Endodermal cell (in vitro differentiated cells): ENCODE measurements at places on chromosomes 5 and 9. TPM values are rescaled to one million over a fixed set of nuclear protein-coding genes. Genes with fewer than 3 reads are reported as not detected.
A peak's percentile ranks its signal among the peaks of the same experiment; 100 is the strongest.

Gene NUP214
- total RNA-seq: 33.0 to 61.9 TPM (median 59.9 TPM) in 3 replicates

GRCh38 chr9:84271531-84271900 lies 69.0 kb downstream of the SLC28A3 start:
- peak; percentile 83 for DNase-seq

DNA sequence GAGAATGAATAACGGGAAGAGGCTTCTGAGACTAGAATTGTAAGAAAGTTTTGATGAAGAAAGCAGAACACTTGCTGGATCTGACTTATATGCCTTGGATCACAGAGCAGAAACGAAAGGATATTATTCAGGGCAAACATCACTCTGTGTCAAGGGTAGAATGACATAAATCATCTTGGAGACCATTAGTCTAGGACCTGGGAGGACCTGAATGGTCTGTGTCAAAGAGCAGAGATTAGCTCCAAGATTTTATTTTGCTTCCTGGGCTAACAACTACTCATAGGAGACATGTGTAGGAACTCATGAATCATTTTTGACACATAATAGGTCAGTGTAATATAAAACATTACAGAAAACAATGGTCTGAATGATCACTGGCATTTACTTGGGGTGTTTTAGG lies 417.9 kb downstream of the SLCO4C1 start:
- DNase-seq: no peak

DNA sequence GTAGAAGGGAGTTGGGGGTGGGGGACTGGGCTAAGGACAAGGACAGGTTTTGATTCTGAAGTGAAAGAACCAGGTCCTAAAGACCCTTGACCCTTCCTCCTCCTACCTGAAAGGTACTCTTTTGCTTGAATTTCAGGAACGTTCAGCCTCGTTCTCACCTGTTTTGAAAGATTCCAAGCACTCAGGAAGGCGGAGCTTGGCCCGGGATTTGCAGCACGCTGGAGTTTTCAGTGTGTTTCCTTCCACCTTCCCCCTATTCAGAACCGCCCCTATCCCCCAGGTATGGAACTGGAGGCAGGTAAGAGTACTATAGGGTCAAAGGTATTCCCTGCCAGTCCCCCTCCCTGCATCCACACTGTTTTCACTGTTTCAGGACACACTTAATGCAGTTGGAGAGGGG lies 7.1 kb downstream of the EGR1 start:
- peak; percentile 85 for DNase-seq

DNA sequence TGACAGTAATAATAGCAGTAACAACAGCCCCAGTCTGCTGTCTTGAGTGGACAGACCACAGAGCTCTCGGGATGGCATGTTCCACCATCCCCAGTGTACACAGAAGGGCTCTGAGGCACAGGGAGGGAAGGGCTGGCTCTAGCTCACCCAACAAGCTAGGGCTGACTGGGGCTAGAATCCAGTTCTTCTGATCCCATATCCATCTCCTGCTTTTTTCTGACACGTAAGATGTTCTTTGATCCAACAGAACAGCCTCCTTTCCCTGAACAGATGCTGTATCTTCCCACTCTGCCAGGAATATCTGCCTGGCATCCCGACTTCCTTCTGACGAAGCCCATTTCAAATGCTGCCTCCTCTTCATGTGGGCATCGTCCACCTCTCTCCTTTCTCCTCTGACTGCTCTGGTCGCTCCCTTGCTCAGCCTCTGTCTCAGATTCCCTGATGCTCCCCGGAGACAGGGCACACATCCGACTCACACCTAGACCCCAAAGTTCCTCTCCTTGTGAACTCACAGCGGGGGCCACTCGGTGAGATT lies 43.6 kb upstream of the CLK4 start:
- no peak for DNase-seq

DNA sequence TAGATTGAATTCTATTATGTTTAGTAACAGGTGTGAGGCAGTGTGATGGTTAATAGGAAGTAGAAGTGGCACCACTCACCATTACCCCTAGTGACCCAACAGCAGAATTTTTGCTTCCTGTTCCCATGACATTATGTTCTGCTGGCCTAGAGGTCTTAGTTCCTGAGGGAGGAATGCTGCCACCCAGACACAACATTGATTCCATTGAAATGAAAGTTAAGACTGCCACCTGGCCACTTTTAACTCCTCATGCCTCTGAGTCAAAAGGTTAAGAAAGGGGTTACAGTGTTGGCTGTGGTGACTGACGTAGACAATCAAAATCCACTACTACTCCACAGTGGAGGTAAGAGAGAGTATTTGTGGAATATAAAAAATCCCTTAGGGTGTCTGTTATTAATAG lies 218.9 kb upstream of the NMUR2 start:
- no peak for DNase-seq

Gene CCL27
- 0.49 TPM in 1 of 3 replicates, not detected in the others for total RNA-seq

Gene FAM240B
- total RNA-seq: not detected in 3 replicates

GRCh38 chr9:70470050-70471015 lies 55.9 kb upstream of the KLF9 start:
- DNase-seq: no peak

DNA sequence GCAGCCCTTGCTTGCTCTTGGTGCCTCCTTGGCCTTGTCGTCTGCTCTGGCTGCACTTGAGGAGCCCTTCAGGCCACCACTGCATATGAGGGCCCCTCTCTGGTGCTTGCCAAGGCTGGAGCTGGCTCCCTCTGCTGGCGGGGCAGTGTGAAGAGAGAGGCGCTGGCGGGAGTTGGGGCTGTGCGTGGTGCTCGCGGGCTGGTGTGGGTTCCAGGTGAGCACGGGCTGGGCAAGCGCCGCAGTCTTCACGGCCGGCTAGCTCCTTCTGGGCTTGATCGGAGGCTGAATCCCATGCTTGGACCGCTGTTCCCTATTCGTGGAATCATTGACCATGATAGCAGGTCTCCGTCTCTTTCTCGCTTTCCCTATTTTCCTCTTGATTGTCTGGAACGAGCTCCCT lies 56.5 kb downstream of the XRCC4 start:
- DNase-seq: peak; percentile 41

GRCh38 chr9:133602277-133602676 lies 6.9 kb downstream of the FAM163B start:
- no peak for DNase-seq

DNA sequence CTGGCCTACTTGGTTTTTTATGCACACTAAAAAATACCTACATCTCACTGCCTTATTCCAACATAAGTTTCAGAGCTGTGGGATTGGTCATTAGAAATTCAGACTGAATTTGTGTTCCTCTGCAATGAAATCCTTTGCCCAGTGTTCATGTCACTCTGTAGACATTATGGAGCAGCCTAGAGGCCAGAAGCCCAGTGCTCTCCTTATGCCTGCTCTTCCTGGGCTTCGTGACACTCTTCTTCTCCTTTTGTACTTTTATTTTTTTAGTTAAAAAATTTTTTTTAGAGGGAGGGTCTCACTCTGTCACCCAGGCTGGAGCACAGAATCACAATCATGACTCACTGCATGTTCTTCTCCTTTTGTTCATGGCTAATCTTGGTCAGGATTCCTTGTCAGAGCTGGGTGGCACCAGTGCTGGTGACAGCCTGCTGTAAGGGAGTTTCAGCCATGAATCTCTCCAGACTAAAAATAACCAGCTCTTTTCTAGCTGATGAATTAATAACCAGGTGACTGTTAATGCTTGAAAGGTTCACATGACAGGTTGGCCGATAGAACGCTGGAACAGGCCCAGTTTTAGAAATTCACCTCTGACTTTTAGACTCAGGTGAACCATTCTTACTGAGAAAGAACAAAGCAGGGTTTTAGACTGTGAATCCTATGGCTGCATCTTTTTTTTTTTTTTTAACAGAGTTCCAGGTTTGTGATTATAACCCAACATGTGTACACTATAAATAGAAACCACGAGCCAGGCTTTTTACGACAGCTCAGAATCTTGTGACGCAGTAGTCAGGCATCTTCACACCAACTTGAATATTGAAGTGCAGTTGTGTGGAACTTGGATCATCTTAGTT lies 34.1 kb upstream of the C5orf47 start:
- DNase-seq: no peak

DNA sequence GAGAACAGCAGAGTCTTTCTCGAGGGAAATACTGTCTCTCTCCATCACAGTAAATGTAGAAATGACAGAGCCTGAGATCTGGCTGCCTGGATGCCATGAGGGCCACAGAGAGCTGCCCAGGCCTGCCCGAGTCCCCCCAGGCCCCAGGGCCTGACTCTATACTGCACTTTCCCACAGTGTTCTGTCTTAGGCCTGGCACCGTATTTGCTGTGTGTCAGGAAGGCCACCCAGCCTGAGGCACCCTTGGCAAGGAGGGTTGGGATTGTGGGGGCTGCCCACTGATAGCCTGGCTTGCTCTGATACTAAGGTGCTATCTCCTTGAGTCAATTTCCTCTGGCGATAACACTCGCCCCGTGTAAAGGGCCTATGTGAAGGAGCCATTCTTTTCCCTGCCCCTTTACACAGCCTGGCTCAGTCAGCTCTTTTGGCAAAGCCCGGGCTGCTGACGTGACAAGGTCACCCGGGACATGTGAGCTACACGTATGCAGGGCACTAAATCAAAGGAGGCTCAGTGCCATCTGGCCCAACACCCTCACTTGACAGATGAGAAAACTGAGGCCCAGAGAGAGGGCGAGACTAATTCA lies 630.1 kb upstream of the KLF4 start:
- no peak for DNase-seq

Gene RLN1
- total RNA-seq: 0.66 to 0.97 TPM (median 0.72 TPM) in 3 replicates

DNA sequence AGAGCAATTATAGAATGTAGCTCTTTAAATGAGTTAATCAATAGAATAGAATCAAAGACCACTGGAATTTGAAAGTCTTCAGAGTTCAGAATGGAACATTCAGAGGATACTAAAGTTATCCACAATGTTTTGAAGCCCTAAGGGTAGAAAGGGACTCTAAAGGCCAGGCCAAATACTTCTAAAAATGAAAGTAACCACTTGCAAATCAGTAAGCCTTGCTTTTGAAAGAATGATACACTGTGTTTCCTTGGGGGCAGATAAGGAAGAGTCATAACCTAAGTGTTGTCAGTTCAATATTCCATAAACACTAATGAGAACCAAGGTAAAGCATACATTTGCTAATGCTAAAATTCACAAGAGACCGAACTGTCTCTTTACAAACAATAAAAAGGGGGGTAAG lies 813.5 kb downstream of the PTPRD start:
- DNase-seq: no peak

- no peak for DNase-seq
Observed at GRCh38 chr9:126480813-126481212, 132.9 kb upstream of the LMX1B start.

Gene N4BP3
- 14.3 and 15.2 TPM in 2 replicates for total RNA-seq

GRCh38 chr5:2575871-2576270 lies 175.6 kb downstream of the IRX2 start:
- no peak for DNase-seq

Gene NR5A1
- total RNA-seq: 0.11 and 0.37 TPM in 2 replicates

GRCh38 chr5:72202331-72202825 lies 95.1 kb downstream of the MAP1B start:
- DNase-seq: no peak

GRCh38 chr9:83629433-83630104 lies 6.6 kb downstream of the IDNK start:
- no peak for DNase-seq

DNA sequence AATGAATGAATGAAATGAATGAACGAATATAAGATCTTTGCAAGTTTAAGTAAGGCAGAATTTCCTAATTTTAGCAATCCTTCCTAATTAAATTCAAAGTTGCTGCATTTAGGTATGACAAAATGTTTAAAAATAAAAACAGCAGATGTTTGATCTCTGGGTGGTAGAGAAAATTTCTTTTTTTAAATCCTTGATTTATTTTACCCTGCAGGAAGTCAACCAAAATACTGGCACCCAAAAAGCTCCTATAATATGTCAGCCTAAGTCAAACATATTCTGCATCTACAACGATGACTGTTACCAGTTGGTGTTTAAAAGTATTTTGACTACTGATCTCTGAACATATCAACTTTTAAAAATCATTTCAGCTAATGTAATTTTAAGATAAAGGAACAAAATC lies 58.4 kb downstream of the TTC39B start:
- no peak for DNase-seq

DNA sequence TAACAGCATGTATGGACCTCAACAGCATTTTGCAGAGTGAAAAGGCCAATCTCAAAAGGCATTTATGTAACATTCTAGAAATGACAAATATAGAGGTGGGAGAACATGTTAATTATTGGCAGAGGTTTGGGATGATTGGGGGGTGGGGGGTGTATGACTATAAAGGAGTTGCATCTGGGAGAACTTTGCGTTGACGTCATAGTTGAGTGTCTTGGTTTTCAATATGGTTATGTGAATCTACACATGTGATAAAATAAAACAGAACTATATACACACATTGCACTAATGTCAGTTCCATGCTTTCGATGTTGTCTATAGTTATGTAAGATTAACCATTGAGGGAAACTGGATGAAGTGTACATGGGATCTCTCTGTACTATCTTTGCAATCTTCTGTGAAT lies 139.1 kb downstream of the SV2C start:
- no peak for DNase-seq

- no peak for DNase-seq
Observed at GRCh38 chr5:115530426-115530825, 14.1 kb downstream of the FEM1C start.

DNA sequence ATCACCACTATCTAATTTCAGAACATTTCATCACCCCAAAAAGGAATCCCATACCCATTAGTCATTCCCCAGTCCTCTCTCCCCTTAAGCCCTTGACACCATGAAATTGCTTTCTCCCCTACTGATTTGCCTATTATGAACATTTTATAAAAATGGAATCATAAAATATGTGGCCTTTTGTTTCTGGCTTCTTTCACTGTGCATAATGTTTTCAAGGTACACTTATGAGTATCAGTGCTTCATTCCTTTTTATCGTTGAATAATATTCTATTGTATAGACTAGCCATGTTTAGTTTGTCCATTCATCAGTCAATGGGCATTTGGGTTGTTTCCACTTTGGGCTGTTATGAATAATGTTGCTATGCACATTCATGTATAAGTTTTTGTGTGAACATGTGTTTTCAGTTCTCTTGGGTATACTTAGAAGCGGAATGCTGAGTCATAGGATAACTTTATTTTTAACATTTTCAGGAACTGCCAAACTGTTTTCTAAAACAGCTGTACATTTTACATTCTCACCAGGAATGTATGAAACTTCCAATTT lies 40.4 kb upstream of the FGF1 start:
- DNase-seq: no peak

Gene PCDHB14
- total RNA-seq: 2.6 TPM in 2 replicates

Gene PCDHB11
- total RNA-seq: 1.7 to 2.6 TPM (median 2.3 TPM) in 3 replicates

Gene PTGER4
- total RNA-seq: 0.15 and 0.29 TPM in 2 replicates

Gene MYOT
- not detected in 3 replicates for total RNA-seq

Gene LRRC19
- not detected in 3 replicates for total RNA-seq

DNA sequence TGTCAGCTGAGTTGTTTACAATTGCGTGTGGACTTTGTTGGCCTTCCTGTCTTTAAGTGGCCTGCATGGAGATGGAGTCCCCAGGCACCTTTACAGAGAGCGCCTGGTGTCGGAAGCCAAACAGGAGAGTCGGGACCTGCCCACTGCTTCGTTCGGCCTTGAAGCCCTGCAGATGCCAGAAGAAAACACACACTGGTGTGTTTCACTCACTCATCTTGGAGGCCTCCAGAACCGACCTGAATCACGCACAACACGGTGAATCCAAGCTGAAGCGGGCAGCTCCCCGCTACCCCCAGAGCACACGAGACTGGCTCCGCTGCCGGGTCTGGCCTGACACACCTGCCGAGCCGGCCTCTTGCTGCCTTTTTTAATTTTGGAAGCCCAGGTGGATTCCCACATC lies 419.4 kb upstream of the IRX4 start:
- DNase-seq: no peak

Gene ZMYND19
- total RNA-seq: 27.8 to 52.0 TPM (median 51.0 TPM) in 3 replicates

GRCh38 chr5:155434681-155435080 lies 421.1 kb downstream of the KIF4B start:
- no peak for DNase-seq
